ENCODE measurements at places on chromosomes 1 and 21.

GRCh38 chr1:17304826-17305175 is 3.2 kb upstream of the PADI4 start:
- no peak for DNase-seq

DNA sequence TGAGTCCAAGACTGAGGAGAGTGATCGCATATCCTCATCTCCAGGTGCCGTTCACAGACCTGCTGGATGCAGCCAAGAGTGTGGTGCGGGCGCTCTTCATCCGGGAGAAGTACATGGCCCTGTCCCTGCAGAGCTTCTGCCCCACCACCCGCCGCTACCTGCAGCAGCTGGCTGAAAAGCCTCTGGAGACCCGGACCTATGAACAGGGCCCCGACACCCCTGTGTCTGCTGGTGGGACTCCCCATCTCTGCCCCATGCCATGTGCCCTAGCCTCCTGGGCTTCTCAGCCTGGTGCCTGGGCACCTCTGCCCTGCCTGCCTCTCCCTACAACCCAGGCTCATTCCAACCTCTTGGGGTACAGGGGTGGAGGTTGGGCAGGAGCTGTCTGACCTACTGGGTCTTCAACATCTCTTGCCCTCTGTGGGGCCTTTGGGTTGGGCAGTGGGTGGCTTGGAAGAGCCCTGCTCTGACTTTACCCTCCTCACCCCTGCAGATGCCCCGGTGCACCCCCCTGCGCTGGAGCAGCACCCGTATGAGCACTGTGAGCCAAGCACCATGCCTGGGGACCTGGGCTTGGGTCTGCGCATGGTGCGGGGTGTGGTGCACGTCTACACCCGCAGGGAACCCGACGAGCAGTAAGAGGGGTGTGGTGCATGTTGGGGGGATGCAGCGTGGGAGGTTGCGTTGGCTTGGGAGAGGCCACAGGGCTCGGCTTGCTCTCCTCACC is 7.2 kb downstream of the AMPD2 start:
- DNase-seq: no peak

DNA sequence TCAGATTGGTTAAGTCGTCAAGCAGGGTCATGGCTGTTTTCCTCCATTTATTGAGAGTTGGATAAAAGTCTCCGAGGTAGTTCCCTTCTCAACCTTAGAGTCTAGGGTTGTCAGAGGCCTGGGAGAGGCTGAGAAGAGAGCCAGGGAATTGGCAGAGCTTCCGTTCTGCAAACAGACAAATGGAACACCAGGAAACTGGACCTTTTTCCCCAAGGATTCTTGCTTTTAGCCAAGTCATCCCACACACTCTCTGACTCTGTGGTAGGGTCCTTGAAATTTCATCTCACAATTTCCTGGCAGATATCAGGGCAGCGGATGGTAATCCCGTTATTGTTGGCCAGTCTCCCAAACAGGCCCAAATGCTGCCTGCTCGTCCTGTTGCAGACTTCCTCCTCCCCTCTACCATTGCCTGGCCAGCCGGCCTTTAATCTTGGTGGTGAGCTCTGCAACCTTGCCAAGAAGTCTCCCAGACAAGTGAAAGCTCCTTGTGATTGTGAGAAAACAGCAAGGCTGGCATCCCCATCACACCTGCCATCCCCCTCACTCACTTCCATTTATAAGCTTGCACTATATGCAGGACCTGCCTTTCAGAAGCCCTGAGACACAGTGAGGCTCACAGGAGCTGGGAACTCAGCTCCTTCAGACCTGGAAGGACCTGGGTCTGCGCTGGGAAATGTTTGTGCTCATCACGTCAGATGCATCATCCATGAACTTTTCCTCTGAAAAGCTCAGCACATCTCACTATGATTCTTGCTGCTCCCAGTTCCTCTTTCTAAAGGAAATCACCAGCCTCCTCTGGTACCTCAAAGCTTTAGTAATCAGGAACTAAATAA is 13.7 kb upstream of the SRP9 start:
- DNase-seq: no peak

GRCh38 chr1:168966636-168967035 is 139.9 kb upstream of the ATP1B1 start:
- DNase-seq: no peak

DNA sequence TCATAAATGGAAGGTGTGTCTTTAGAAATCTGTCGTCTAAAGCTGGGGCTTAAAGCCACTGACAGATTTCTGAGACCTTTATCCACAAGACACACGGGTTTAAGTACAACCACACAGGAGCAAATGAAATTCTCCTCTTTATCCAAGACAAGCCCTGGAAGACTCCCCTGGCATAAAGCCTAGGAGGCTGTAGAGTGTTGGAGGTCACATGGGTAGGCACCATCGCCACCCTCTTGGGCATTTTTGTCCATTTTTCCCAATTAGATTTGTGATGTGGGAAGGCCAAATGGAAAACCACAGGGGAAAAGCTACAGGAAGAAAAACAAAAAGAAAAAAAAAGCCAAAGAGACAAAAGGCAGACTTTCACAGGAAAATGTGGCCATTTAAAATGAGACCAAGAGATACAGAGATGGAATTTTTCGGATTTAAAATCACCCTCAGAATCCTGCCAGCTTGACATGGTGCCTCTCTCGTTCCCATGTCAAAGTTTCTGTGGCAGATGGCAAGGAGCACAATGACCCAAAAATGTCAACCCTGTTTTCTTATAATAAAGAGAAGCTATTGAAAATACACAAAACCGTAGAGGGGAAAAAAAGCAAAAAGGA is 91.9 kb downstream of the PLD5 start:
- DNase-seq: no peak

GRCh38 chr1:109315288-109315687 is 8.5 kb upstream of the MYBPHL start:
- DNase-seq: no peak

DNA sequence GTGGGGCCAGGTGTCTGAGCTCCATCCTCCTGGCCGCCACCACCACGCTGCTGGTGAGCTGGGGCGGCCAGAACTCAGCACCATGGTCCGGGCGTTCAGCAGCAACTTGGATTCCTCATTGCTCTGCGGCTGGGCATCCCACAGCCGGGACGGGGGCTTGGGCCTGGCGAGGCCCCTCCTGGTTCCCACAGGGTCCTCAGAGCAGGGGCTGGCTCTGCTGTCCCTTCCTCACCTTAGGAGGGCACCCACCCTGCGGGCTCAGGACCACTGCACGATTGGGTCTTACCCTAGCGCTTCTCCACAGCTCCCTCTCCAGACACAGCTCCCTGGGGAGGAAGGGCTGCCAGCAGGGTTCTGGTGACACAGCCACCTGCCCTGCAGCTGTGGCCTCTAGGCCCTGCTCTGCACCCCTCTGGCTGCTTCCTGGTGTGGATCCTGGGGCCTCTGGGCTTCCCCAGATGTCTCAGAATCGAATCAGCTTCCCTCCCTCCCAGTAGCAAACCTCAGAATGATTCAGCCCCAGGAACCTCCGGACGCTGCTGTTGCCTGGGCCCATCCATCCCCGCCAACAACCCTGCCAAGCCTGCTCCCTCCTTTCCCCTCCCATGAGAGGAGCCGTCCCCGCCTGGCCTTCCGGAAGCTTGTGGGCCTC is 25.0 kb downstream of the CRYAA start:
- DNase-seq: peak; percentile 46

DNA sequence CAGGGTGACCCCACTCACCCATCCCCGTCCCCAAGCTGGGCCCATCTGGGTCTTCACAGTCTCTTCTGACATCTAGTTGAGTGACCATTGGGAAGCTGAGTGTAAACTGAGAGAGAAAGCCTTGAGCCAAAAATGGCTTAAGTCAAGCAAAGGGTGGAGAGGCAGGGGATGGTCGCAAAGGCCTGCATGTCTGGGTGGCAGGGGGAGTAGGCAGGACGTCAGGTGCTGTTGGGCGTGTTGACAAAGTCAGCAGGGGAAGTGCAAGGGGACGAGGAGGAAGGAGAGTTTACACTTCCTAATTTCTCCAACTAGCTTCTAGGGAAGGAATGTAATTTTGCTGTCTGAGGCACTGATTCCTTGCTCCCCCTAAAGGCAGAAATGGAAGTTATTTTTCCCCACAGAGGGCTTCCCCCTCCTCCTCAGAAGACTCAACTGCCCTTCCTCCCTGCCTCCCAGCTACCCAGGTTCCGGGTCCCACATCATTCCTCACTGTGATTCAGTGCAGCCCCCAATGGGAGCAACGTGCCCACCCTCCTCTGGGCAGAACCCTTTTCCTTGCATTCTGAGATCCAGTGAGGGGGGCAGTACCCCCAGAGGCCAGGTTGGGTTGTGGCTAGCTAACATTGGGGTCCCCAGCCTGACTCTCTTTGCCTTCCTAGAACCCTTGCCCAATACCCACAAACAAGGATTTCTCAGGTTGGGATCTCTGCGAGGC is 1.2 kb upstream of the ADORA1 start:
- DNase-seq: no peak

DNA sequence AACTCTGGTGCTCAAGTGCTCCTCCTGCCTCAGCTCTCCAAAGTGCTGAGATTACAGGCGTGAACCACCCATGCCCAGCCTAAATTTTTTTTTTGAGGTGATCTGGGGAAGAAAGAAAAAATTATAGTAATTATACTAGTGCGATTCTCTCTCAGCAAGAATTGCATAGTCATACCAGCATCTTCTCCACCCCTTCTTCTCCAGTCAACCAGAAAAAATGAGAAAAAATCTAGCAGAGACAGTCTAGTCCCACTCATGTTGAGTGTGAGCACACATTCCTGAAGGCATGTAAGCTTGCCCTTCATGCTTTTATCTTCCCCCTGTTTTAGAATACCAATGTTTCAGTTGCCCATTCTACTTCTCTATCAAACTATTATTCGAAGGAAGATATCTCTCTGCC is 207.6 kb downstream of the S1PR1 start:
- DNase-seq: no peak

GRCh38 chr1:97796711-97797110 is 124.1 kb downstream of the DPYD start:
- DNase-seq: no peak

Data from AG04450 (cell line).